ENCODE measurements at places on chromosomes 1 and 21.

GRCh38 chr1:152191260-152191659 lies 32.2 kb upstream of the RPTN start:
- no peak for DNase-seq

DNA sequence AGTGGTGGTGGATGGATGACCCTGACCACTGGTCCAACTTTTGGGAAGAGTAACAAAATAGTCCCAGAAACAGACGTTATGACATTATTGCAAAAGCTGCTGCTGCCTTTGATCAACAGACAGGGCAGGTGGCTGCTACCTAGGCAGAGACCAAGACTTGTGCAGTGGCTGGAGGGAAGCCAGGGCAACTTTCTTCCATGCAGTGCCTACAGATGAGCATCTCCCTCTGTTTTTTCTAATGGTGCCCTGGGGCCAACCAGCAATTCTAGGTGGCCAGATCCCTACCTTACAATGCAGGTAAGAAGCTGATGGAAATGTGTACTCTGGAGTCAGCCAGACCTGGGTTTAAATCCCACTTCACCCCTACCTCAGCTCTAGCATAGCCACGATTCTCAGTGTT lies 283.1 kb upstream of the POU3F1 start:
- DNase-seq = no peak

DNA sequence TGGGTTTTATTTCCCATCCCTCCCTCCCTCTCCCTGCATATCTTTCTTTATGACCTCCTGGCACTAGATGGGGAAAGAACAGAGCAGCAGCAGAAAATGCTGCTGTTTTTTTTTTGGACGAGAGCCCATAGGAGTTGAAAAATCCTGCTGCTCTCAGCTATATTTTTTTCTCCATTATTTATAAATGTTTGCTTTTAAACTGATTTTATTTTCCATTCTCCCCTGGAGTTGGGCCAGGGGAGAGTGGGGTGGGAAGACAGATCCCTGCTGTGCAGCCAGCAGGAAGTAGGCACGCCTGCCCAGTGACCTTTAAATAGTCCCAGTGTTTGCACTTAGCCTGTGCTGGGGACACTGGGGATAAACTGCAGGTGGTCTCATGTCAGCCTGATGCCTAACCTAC lies 17.4 kb downstream of the SFT2D2 start:
- DNase-seq = no peak

DNA sequence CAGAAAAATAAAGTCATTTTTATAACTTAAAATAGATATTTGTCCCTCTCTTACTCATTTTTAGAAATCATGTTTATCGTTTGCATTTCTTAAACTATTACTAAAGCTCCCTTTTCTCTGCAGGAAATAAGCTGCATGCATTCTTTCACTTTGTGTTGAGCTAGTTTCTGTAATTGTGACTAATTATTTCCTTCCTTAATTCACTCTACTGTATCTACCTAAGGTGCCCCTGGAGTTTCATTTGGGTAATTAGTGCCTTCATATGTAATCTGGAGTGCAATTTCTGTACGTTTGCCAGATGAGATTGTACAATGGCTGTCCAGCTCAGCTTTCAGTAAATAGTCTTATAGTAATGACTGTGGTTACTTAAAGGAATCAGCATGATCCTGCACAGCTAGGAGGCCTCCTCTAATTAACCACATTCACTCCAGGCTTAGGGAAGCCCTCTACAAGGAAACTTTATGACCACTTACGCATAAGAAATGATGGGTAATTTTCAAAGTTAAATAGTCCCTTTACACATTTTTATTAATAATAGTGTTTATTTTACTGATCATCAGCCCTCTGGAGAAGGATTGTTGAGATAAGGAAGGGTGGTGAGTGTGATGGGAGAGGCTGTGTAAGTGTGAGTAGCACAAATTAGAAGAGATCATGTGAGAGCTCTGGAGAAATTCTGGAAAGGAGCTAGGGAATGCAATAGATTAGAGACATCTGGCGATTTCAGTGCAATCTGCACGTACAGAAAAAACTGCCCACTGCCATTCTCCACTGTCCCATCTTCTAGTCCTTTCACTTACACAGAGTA lies 86.8 kb downstream of the LRRC8C start:
- no peak for DNase-seq

DNA sequence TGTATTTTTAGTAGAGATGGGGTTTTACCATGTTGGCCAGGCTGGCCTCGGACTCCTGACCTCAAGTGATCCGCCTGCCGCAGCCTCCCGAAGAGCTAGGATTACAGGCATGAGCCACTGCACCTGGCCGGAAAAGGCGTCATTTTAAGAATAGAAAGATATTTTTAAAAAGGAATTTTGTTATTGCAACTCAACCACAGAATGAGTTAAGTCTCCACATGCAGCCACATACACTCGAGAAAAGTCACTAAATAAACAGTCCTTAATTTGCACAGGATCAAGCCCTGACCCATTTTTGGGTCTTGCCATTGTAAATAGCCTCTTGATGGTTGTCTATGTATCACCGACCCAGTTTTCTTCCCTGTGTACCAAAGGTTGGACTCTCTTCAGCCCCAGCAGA lies 85.5 kb downstream of the FBXO2 start:
- DNase-seq = no peak

DNA sequence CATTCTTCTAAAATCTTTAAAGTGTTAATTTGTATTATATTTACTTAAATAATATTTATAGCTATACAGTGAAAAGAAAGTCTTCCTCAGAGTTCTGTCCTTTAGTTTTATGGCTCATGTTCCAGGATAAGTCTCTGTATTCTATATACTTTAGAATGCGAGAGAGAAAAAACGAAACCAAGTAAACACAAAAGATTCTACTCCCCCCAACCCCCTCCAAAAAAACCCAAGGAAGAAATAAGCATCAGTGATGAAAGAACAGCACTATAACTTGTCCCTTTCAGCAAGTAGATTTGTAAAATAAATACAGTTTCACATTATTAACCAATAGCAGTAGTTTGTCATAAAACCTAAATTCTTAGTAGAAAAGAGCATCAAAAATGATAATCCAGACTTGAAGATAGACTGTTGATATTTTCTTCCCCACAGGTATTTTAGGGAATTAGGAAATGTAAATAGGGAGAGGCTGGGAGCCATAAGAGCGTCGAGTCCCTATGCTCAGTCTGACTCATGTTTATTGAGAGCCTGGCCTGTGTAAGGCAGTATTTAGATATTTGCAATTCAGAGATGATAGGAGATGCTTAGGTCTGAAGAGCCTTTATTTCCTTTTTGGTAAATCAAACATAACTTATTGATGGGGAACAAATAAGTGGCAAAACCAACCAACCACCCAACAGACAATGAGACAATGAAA lies 35.5 kb downstream of the CDC14A start:
- DNase-seq = no peak

DNA sequence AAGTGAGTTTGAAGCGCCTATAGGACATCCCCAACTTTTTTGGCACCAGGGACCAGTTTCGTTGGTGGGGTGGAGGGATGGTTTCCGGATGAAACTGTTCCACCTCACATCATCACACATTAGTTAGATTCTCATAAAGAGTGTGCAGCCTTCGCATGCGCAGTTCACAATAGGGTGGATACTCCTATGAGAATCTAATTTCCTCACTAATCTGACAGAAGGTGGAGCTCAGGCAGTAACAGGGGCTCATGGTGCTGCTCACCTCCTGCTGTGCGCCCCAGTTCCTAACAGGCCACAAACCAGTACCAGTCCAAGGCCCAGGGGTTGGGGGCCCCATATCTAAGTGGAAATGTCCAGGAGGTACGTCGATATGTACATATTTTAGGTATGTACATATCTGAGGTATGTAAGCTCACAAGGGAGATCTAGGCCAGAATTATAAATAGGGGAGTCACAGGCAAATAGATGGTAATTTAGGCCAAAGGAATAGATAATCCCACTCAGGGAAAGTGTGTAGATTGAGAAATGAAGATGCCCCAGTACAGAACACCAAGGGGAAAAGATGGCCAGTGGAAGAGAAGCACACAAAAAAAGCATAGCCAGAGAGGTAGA lies 27.5 kb upstream of the RASAL2 start:
- no peak for DNase-seq

GRCh38 chr21:45264912-45265515 lies 22.7 kb downstream of the POFUT2 start:
- DNase-seq = no peak

DNA sequence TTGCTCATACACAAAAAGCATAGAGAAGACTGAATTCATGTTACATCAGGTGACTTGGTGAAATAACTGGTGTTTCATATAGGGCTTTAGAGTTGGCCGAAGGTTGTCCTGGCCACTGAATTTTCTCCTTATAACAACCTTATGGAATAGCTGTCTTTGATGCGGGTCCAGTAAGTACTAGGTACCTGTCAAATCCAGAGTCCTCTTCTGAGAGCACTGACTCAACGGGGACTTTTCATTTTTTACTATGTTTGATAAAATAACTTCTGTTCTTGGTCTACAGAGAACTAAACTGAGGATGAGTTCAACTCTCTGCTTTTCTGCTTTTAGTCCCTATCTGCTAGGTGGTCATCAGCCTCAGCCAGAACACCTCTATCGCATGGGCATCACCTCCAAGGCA lies 76.1 kb upstream of the JAK1 start:
- DNase-seq = no peak

GRCh38 chr1:61254634-61255357 lies 172.4 kb downstream of the NFIA start:
- DNase-seq = peak; percentile 58

DNA sequence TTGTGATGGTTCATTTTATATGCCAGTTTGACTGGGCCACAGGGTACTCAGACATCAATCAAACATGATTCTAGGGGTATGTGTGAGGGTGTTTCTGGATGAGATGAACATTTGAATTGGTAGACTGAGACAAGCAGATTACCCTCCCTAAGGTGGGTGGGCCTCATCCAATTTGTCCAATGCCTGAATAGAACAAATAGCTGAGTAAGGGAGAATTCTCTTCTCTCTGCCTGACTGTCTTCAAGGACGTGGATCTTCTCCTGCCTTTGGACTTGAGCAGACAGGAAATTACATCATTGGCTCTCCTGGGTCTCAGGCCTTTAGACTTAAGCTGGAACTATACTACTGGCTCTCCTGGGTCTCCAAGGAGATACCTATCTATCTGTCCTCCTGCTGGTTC lies 64.4 kb downstream of the SUSD4 start:
- no peak for DNase-seq

DNA sequence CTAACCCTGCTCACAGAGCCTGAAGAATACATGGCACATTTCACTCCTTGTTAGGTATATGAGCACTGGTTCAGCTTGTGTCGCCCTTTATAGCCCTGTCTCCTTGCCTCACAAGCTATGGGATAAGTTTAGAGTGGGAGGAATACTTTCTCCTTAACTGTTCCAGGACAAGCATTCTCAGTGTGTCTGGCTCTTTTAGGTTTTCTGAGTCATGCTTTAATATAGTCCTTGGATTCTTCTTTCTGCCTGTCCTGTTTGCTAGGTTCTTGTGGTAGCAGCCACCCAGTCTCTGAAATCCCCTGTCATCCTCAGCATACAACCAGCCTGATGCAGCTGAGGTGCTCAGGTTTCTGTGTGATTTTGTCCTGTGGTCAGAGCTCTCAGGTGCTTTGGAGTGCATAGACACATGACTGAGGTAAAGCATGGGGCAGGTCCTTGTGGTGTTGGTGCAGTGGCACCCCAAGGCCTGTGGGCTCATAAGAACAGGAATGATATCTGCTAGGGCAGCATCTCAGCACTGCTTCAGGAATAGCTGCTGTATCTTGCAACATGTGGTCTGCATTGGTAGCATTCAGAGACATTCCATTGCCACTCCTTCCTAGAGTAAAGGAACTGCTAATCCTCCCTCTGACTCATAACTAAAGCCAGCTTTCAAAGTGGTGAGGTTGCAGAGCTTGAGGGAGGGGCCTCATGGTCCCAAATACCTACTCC lies 14.2 kb upstream of the CASQ2 start:
- DNase-seq = no peak

DNA sequence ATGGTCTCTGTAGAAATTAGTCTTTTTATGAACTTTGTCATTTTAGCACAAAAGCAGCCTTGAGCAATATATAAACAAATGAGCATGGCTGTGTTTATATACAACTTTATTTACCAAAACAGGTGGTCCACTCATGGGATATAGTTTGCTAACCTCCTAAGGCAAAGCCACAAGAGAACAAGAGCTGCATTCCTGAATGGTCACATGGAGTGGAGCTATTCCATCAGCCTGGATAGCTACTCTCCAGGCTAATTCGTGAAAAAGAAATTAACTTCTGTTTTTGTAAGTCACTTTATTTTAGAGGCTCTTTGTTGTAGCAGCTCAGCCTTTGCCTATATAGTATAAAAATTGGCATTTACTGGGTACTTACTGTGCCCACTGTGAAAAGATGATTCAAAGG lies 163.3 kb upstream of the FAM78B start:
- DNase-seq = no peak

DNA sequence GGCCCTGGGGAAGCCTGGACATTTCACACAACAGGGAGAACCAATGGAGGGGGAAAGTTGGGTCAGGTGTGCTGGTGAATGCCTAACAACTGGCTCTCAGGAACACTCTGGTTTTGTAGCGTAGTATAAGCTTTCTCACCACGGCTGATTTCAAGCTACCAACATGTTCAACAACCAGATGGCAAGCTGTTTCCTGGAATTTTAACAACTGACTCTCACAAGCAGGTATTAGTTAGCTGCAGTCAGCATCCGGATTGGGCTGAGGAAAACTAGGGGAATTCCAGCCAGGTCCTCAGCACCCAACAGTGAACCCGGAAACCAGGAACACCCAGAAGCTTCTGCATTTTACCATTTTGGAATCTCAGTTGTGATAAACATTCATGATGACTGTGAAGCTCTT lies 162.3 kb upstream of the CAMK1G start:
- DNase-seq = no peak

- DNase-seq = no peak
Measured at GRCh38 chr1:154091706-154092105, 63.2 kb downstream of the NUP210L start.

DNA sequence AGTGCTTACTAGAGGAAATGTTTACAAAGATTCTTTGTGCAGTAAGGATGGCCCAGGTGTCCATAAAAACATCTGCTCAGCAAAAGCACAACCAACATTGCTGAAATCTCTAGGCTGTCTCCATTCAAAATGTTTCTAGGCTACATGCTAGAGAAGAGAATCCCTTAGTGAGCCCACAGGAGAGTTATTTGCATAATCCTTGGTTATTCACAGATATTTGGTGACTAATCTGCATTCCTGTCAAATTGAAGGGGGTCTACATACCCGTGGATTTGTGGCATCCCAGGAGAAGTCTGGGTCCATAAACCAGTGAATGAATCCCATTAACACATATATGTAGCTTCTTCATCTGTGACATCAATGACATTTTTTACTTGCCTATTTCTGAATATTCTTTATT lies 261.3 kb upstream of the ESRRG start:
- DNase-seq = no peak

DNA sequence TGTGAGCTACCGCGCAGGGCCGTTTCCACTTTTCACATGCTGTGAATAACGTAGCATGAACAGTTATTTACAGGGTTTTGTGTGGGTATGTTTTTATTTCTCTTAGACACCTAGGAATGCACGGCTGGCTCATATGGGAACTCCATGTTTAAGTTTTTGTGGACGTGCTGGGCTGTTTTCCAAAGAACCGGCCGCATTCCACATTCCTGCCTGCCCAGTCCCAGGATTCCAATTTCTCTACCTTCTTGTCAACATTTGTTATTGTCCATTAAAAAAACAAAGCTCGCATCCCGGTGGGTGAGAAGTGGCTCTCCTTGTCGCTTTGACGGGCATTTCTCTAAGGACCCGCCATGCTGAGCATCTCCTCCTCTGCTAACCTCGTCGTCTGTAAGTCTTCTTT lies 47.1 kb upstream of the LRRC3 start:
- DNase-seq = no peak
